ENCODE measurements at places on chromosomes 11 and 22. TPM values are rescaled to one million over a fixed set of nuclear protein-coding genes. Genes with fewer than 3 reads are reported as not detected.

GRCh38 chr11:106159836-106160235 is 82.4 kb downstream of the AASDHPPT start:
- no peak for DNase-seq
- H3K27me3 ChIP-seq: no peaks in the 10 kb centered on the region
- H3K4me1 ChIP-seq: no peaks in the 10 kb centered on the region
- no peak overlapping the region for H3K27ac ChIP-seq
- no peaks in the 10 kb centered on the region for H3K36me3 ChIP-seq

GRCh38 chr11:35905646-35906276 is 38.1 kb upstream of the LDLRAD3 start:
- H3K4me1 ChIP-seq: no peaks in the 10 kb centered on the region
- H3K36me3 ChIP-seq: peaks cover 7% of the 10 kb centered on the region
- DNase-seq: no peak
- peaks cover 3% of the 10 kb centered on the region for H3K27me3 ChIP-seq

DNA sequence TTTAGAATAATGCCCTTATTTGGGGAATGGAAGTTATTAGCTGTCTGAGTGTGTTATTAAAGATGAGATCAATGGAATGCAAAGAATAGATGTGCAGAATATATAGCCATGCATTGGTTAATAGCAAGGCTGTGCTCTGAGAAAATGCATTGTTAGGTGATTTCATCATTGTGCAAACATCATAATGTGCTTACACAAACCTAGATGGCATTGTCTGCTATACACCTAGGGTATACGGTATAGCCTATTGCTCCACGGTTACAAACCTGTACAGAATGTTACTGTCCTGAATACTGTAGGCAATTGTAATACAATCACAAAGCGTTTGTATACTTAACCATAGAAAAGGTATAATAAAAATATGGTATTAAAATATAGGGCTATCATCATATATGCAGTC is 25.5 kb downstream of the SLC5A12 start:
- no peaks in the 10 kb centered on the region for H3K4me1 ChIP-seq
- H3K27ac ChIP-seq: no peak overlapping the region
- no peak overlapping the region for H3K4me3 ChIP-seq
- H3K27me3 ChIP-seq: peaks cover 2% of the 10 kb centered on the region

DNA sequence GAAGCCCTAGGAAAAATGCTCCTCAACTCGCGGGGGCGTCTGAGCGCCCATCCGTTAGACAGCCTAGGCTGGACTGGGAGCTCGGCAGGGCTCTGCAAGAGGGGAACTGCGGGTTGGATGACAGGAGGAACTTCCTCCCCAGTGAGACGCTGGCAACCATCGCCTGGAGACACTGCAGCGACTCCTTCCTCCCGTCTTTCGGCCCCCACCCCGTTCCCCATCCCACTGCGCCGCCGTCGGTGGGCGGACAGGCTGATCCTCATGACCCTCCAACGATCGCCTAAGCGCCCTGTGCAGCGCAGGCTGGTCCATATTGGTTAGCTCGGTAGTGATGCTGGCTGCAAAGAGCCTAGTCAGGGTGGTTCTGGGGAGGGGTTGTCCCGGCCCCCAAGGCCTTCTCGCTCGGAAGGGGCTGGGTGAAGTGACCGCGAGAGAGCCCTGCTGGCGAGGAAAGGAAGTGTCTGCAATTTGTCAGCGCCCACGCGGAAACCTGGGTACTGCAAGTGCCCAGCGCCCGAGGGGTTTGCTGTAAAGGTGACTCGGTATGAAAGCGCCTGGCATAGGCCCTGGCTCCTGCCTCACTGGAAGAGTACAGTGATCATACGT is 638 bp downstream of the NRGN start:
- DNase-seq: no peak
- H3K27me3 ChIP-seq: peaks cover 26% of the 10 kb centered on the region
- peaks cover 6% of the 10 kb centered on the region for H3K36me3 ChIP-seq
- peak overlapping the region; percentile 82 for H3K4me3 ChIP-seq

DGAT2 gene
- 0.51 TPM for total RNA-seq
